ENCODE measurements at places on chromosomes 5 and 9.

GRCh38 chr5:150746-151145, 40.5 kb upstream of the LRRC14B start:
- no peak for DNase-seq

DNA sequence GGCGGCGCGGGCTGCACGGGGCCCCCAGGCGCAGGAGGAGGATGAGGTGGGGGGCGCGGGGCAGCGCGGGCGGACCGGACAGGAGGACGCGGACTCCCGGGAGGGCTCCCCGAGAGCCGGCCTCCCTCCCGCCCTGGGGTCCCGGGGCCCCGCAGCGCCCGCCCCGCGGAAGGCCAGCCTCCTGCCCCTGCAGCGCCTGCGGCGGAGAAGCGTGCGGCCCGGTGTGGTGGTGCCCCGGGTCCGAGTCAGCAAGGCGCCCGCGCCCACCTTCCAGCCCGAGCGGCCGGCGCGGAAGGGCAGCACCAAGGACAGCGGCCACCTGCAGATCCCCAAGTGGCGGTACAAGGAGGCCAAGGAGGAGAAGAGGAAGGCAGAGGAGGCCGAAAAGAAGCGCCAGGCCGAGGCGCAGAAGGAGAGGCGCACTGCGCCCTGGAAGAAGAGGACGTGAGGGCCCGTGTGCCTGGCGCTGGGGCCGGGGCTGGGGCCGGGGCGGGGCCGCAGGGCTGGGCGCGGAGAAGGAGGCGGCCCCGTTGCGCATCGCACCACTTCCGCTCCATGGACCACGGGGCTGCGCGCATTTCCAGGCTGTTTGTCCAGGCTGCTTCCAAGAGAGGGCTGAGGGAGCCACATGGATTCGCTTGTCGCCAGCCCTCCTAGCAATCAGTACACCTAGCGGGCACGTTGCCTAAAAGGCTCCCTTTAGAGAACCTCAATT, 86.0 kb downstream of the ANKRD33B start:
- DNase-seq, result no peak

- no peak for DNase-seq
Measured at GRCh38 chr5:128905568-128906110, 59.6 kb upstream of the SLC27A6 start.

DNA sequence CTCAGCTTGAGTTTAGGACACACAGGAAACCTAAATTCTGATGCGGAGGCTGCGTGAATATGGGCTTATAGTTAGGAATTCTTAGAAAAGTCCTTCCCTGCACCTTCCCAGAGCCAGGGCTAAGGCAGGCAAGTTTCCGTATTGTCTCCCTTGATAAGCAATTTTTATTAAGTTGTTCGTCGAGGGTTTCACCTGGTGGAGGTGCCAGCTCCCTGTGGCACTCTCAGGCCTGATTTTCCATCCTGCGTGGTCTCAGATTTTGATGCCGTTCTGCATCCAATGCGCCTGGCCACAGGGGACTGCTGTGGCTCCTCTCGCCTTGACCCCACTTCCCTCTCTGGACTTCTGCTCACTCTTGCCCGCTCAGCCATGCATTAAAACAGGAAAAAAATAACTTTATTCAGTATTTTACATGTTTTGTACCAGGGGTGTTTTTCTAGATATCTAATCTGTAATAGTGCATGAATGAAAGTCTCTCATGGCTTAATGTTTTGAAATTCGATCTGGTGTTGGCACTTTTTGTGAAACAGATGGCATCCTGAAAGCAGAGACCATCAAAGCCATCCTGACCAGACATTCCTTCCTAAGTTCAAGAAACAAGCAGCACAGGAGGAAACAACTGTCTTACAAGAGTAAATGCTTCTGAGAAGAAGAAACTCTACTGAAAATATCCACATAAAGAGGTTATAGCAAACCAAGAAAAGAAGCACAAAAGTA, 50.7 kb downstream of the TRIP13 start:
- no peak for DNase-seq

- DNase-seq, result no peak
Measured at GRCh38 chr5:6755941-6756340, 42.7 kb downstream of the TENT4A start.

GRCh38 chr9:98287384-98287783, 31.9 kb upstream of the TBC1D2 start:
- DNase-seq, result no peak

GRCh38 chr9:114947058-114947457, 16.7 kb upstream of the TNFSF8 start:
- DNase-seq, result no peak

GRCh38 chr9:137316012-137316981, 14.2 kb upstream of the NRARP start:
- no peak for DNase-seq

DNA sequence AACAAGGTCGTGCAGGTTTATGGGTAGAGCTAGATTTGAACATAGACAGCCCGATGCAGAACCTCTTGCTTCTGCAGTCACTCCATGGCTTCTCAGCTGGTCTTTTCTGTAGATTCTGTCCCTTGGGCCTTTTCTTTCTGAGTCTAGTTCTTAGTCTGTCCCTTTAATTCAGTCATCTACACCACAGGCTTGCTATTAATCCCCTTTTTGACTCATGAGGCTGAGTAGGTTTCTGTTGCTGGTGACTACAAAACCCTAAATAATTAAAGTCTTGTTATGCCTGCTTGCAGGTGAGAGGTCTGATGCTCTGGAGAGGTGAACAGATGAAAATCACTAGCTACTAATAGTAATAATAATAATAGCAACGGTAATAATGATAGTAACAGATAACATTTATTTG, 19.3 kb upstream of the STRBP start:
- no peak for DNase-seq

DNA sequence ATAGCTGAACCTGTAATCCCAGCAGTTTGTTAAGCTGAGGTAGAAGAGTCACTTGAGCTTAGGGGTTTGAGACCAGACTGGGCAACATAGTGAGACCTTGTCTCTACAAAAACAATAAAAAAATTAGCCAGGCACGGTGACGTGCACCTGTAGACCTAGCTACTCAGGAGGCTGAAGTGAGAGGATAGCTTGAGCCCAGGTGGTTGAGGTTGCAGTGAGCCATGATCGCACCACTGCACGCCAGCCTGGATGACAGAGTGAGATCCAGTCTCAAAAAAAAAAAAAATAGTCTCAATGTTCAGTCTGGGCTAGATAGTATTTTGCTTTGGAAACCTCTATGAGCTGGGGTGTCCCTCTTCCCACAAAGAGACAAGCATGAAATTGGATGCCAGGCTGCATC, 51.9 kb upstream of the IQGAP2 start:
- DNase-seq, result no peak

DNA sequence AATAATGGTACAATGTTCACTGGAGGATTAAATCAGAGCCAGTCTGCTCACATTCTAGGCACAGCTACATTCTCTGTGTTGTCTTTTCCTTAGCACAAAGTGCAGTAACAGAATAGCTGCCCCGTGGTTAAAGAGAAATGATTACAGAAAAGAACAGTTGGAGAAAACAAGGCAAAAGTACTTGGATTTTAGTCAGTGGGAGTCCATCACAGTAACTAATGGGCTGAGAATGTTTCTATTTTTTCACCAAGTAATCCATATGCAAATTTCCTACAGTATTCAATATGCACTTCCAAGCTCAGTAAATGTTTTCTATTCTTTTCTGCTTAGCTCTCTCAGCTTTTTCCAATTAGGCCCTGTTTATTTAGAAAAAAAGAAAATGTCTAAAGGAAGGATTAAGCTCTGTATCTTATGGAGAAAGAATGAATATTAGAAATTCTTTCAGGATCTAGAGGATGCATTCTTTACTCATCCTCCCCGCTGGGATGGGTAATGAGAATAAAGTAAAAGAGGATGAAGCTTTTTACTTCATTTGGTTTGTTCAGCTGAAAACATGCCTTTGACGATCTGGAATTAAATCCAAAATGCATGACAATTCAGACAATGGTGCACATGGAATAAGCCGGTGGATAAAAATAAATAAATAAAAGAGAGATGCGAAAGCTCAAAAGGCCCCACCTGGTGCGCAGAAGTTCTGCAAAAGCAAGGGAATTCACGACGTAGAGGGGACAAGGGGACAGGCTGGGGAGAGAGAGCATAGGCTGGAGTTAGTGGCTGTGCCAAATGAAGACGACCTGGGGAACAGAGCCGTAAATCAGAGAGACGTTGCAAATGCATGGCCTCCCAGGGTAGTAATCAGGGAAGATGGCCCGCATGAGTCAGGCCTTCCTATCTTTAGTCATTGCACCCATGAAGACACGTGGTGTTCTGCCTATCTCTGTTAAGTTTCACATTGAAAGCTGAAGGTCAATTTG, 345.2 kb downstream of the GLIS3 start:
- DNase-seq, result no peak

DNA sequence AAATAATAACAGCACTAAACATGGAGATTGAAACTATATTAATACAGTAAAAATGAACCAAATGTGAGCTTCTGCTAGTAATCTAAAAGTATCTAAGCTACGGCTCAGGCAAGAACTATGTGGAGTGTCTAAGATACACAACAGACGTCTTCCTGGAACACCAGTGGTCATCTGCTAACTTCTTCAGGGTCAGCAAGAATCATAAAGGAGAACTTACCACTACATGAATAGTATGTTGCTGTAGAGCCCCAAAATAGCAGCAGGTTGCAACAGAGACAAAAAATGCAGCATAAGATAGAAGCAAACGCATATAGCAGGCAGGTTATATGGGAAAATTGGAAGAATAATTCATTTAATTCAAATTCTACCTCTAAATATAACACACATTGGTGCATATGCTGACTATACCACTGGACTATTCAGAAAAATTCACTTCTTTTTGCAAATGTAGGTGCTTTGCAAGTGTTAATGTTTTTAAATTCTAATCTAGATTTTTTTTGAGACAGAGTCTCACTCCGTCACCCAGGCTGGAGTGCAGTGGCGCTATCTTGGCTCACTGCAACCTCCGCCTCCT, 27.1 kb downstream of the DCTN4 start:
- no peak for DNase-seq

- DNase-seq, result no peak
Measured at GRCh38 chr5:75034137-75034739, 18.1 kb downstream of the GCNT4 start.

DNA sequence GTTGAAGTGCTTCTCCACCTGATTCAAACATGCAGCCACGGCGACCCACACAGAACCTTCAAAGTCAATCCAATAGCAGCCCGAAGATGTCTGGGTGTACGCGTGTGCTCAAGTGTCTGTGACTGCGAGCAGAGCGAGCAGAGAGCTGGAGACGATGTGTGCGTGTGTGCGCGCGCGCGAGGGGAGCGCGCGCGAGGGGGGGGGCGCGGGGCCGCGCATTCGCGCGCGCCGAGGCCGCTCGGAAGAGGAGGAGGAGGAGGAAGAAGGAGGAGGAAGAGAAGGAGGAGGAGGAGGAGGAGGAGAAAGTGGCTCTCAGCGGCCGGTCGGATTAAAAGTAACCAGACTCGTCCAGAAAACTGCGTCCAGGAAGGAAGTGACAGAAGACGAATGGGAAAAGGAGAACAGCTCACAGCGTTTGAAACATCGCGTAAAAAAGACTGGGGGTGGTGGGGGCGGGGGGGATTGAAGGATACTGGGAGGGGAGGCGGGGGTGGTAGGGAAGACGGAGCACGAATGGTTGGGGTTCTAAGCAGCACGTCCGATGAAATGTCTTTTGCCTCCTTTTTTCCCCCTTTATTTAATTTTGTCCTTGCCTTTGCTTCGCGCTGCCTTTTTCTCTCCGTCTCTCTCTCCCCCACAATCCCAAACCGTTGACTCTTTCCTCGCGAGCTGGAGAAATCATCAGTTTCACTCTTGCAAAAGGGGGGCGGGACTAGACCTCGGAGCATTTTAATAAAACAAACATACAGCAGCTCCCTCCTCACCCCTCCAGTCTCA, at the start of gene MEF2C:
MEF2C (minus strand) TSS at position 126 of the 777 bp plus-strand sequence. CDS start 59,396 bp downstream, outside the sequence.
- no peak for DNase-seq

DNA sequence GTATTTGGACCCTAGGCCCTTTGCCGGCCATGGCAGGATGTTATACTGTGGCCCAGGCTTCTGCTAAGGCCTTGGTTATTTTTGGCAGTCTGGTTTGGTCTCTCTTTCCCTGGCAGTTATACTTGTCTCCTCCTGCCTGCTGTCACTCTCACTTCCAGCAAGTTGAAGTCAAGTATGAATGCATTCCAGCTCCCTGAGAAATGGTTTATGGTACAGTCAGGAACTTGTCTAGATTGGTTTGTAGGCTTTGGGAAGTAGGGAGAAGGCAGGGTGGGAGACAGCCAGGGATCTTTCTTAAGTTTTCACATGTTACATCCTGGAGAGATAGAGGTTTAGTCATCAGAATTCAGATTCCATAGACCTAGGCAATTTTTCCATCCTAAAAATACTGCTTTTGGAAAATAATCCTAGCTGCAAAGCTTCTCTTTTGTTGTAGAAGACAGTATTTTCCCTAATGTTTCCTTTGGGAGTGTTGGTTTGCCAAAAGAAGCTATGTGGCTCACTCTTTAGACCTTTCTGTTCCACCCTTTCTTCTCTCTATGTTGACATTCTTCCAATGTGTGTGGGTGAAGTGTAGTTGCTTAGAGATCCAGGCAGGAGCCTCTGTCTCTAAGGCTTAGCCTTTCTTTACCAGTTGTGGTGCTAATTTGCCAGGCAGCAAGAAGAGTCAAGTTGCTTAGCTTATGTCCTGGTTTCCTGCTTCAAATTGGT, 2.5 kb upstream of the KDM3B start:
- no peak for DNase-seq

DNA sequence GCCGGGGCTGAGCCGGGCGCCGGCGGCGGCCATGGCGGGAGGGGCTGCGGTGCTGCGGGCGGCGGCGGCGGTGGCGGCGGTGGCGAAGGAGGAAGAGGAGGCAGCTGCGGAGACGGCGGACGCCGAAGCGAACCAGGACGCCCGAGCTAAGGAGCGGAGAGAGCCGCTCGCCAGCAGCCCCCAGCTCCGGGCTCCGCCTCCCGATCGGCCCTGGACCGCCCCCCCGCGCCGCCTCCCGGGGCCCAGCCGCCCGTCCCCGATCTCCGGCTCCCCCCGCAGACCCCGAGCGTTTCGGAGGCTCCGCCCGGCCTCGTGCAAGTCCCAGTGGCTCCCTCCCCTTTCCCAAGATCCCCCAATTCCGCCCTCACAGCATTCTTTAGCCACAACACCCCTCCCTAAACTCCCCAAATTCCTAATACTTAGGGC, at the start of gene ASTN2:
ASTN2 (minus strand) TSS at position 152 of the 426 bp plus-strand sequence; CDS start at position 33, 119 bp downstream.
- no peak for DNase-seq

GRCh38 chr9:95462249-95463147, 54.3 kb downstream of the PTCH1 start:
- DNase-seq, result peak; percentile 60
